ENCODE measurements at places on chromosomes 5 and 9.

DNA sequence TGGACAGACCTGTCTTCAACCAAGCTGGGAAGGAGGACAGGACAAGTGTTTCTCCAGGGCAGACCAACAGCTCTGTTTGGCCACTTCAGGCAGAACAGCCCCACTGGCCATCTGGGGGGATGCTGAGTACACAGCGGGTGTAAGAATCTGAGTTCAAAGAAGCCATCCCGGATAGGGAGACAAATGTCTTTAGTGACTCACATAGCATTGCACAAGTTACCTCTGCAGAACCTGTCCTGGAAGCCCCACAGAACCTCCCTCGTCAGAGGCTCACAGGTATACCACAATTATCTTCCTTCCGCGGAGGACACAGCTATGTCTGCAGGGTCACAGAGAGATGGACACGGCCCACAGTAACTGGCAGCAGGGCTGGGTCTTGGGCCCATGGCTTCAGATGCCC lies 2.0 kb downstream of the OR2V2 start:
- DNase-seq, result no peak

- DNase-seq, result no peak
Observed at GRCh38 chr5:54176066-54176830, 134.1 kb downstream of the ARL15 start.

DNA sequence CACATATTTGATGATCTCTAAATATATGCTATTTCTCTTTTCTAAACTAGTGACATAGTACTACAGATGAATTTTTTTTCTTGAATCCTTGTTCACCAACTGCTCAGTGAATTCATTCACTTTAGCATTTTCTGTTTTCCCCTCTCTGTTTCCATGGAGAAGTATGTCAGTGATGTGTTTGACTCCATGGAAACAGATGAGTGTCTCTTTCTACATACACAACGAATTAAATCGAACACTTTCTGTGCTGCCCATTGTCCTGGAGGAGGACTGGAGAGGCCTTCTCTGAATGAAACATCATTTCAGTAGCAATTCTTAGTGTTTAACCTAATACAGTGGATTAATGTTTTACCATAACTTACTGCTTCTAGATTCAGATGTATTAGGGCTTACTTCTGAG lies 9.5 kb downstream of the INVS start:
- no peak for DNase-seq

DNA sequence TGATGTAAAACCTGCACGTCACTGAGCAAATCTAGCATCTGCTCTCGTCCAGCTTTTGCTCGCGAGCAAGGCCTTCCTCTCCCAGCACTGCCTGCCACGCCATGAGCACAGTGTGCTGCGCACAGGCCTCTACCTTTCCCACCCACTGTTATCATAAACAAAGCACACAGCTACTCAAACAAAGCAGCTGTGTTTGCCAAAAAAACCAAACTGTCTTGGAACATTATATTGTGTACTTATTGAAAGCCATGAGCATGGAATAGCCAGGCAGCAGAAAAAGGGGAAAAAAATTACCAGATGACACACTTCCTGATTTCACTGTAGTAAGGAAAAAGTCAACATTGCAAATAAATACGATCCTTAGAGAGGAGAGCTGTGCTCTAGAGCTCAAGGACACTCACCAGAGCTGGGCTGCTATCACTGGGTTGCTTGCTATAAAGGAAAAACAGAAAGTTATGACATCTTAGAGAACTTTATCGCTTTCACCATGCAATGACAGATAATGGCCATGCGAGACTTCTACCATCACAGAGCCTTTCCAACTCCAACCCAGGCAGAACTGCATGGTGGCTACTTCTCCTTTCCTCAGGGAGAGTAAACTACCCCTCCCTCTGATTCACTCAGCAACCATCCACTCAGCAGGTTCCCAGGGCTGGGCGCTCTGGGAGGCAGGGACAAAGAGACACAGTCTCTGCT lies 69.6 kb downstream of the EPB41L4B start:
- DNase-seq, result no peak

GRCh38 chr5:156640691-156641241 lies 209.3 kb upstream of the PPP1R2B start:
- no peak for DNase-seq

- DNase-seq, result no peak
Observed at GRCh38 chr5:37495210-37495609, 116.1 kb downstream of the WDR70 start.

GRCh38 chr9:99171225-99172123 lies 50.3 kb downstream of the ALG2 start:
- DNase-seq, result no peak

DNA sequence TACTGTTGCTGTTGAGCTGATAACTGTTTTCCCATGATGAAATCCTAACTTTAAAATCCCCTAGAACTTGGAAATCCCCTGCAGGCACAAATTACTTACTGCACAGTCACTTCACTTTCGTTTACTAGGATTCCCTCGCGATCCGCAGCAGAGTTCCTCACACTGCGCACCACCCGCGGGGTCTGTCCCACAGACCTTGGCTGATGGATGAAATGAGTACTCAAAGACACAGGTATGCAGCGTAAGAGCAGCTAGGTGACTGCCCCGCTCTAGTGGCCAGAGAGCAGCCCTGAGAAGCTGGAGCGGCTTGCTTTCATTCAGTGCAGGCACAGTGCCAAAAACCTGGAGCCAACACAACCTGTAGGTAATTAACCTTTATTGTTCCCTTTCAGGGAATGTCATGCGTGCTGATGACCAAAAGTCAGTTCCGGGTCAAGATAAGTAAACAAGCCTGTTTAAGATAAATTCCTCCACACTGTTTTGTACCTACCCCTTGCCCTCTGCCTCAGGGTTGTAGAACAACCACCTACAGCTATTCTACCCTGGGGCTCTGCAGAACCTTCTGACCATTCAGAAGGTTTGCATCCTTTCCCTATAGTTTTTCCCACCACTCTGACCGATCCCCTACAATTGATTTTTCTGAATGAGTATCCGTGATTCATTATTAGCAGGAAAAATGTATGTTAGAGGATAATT lies 191.2 kb downstream of the CDH9 start:
- no peak for DNase-seq

- DNase-seq, result no peak
Observed at GRCh38 chr9:91408475-91408874, 15.2 kb downstream of the NFIL3 start.

DNA sequence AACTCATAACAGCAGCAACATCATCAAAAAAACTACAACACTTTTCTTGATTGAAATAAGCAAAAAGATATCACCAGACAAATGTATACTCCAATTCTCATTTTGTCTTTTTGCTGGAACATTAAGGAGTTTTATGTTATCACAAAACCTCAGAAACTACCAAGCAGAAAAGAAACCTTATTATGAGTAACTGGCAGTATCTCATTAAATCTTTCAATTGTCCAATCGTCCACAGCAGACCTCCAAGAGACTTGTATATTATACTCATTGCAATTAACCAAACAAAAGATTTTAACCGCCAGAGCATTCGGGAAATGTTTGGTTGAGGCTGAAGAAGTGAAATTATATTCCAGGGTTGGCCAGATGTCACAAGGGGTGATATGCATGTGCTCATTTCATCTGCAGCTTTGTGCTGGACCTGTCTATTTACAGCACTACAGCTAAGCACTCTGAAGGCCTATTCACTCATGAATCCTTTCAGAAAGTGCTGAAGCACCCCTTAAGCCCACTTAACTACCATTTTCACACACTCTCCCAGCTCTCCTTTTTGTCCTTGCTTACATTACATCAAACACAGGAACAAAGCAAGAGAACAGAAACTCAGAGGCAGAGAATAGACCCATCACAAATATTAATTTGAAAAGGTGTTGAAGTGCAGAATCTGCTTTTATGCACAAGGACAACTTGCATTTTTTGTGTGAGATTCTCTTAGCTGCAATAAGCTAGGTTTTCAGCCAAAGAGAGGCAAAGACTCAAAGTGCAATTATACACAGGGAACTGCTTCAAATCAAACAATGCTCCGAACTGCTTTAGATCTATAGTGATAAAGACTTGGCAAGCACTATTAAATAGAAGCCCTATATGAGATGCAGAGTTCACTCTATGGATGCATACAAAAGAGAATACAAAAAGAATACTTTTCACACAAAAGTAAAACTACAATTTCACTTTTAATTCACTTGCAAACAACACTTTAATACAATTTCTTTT lies 150.4 kb upstream of the POU5F2 start:
- peak; percentile 54 for DNase-seq

DNA sequence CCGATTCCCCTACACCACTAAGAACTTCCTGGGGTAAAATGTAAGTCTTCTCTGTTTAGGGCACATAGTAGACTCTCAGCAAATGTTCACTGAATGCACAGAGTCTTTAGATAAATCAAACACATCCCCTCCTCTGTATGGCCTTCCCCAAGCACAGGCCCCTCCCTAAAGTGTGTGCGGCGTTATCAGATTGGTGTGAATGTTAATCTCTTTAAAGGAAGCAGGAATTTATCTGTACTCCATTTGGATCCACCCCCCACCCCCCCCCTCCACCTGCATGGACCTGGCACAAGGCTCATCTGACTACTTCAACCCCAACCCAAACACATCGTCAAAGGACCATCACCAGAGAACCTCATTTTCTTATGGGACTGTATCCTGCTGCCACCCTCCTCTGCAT lies 6.3 kb downstream of the PCDH1 start:
- no peak for DNase-seq

DNA sequence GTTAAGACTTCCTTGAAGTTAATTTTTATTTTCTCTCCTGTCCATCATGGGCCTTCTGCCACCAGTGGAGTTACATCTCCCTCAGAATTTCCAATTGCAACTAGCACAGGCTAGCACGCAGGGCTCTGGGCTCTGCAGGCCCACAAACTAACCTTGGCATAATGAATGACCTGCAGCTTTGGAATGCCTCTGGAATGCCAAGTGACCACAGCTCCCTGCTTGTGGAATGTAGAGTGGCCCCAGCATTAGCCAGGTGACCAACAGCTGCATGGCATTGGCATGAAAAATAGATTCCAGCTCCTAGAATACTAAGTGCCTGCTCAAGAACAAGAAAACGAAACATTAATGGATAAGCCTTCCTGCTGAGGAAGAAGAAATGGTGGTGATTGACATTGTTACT lies 726.1 kb downstream of the BRINP1 start:
- DNase-seq, result no peak

DNA sequence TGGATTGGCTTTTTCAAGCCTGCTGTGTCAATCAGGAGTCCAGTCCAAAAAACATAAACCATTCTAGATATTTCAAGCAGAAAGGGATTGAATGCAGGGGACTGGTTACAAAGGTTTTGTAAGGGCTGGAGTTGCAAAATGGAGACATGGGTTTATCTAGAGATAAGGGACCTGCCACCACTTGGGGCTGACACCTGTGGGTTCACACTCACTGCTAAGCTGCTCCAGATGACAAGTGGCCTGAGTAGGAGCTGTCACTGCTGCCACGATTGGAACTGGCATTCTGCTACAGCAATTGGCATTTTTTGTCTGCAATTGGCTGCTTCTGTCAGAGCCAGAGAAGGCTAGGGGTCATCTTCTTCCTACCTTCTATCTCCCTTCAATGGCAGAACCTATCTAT lies 66.3 kb upstream of the ZFR start:
- no peak for DNase-seq

DNA sequence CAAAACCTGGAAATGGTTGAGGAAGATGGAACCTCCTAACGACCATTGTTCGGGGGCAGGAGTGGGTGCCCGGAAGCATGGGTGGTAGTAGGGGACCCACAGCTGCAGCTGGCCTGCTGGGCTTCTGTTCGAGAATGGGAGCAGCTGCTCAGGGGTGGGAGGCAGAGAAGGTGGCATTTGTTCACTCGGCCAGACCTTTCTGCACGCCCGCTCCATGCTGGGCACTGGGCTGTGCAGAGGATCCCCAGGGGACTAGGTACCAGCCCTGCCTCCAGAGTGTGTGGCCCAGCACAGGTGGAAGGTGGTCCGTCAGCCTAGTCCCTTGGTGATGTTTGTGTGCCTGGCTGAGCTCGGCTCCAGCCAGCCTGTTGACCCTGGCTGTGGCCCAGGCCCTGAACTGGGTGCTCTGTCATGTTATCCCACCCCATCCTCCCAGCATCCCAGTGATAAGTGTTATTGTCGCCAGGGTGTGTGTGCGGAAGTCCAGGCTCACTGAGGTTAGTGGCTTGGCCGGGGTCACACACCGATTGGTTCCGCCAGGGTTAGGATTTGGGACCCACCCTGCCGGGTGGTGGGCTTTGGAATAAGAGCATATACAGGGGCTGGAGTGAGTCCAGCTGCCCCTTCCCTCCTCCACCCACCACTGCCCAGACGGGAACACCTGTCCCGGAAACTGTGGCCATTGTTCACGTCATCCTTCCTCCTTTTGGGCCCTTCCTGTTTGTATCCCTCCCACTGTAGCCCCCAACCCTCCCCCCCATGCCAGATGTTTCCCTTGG lies 4.8 kb downstream of the N4BP3 start:
- no peak for DNase-seq

DNA sequence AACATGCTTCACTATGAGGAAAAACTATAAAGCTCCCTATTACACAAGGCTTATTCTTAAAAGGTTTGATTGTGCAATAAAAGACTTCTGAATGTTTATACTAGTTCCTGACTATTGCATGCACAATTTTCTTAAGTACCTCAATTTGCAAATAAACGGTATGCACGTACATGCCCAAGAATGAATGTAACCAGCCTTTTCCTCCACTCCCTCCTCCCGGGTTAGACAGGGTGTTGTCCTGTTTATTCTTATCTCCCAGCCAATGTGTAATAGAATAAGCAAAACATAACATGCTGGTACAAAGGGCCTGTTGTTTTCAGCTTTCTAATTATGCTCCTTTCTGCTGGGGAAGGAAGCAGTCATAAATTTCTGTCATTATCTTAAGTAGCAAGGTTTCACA lies 79.1 kb downstream of the AOPEP start:
- DNase-seq, result no peak

DNA sequence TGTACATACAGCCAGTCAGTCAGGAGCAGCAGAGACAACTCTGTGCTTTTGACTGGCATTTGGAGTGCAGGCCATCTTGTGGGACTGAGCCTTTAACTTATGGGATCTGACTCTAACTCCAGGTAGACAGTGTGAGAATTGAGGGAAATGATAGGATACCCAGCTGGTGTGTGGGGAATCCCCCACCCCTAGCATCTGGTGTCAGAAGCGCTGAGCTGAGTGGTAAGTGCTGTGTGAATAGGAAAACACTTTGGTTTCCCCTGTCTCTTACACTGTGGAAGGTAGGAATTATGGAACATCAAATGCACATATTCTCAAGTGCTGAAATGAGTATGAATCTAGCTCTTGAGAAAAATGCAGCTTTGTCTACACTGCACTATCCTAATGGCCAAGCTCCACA lies 43.9 kb downstream of the CCDC125 start:
- DNase-seq, result no peak

DNA sequence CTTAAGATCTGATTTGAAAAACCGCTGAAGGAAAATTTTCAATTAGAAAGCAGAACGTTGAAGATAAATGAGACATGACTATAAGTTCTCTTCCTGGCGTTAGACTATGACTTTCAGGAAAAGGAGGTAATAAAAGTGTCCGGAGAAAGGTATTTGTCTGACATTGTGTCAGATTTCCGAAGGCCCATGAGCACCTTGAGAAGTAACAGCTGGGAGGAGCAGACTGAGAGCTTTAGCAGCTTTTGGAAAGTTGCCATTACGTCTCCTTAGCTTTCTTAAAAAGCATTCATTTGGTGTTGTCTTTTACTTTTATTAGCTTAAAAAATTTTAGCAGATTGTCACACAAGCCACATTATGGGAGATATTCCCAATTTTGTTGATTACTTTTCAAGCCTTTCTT lies 363.5 kb downstream of the NDUFS4 start:
- DNase-seq, result no peak

- no peak for DNase-seq
Observed at GRCh38 chr9:72984991-72985390, 32.1 kb upstream of the ALDH1A1 start.

- DNase-seq, result no peak
Observed at GRCh38 chr5:4584982-4585381, 555.1 kb upstream of the ADAMTS16 start.
